Fibroblast of skin of right quadriceps (primary cell): ENCODE measurements at places on chromosomes 5 and 9.

DNA sequence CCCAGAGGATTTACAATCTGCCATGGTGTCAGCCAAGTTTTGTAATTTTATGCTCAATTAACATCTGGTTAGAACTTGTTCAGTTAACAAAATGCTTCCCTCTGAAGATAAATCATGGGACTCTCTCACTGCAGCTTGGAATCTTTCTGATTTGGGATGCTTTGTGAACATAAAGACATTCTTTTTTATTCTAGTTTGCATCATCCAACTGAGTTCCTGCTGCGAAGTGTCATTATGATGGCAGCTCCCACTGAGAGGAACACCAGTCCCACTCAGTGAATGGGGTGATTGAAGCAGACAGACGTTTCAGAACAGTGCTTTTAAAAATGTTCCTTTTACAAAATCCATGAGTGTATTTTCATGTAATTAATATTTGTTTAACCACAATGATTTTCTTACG is 863.8 kb downstream of the TLE4 start:
- no peak for DNase-seq

DNA sequence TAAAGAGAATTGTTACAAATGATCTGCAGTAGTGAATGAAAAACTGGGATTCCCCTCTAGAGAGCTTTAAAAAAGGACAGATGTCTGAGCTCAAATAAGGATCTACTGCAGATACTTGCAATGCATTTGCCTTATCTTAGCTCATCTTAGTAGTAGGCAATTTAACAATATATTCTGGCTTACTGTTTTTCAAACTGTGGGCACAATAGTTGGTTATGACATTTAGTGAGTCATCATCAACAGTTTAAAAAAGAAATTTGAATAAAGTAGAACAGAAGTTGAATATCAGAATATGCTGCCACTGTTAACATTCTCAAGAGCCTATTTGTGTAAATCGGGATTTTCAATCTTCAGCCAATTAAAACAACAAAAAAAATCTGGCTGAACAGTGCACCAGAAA is 6.7 kb upstream of the CAST start:
- DNase-seq = no peak

DNA sequence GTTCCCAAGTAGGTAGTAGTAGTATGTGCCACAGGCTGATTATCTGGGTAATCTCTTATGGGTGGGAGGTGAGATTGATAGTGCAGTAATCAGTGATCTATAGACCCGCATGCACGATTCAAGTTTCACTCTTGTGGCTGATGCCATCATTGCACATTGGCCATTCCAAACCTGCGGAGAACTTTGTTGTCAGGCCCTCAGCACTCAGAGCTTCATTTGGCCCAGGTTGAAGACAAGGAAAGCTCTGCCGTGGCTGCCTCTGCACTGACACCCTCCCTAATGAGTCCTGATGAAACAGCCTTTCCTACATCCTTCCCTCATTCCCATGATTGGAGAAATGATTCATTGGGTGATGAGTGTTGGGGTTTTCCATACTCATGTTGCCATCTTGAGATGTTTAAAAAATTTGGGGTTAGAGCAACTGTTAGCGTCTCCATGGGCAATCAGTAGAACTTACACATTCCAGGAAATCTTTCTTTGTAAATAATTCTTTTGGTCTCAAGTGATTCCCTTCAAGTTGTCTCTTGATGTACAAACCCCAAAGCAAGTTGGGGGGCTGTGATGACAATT is 22.9 kb downstream of the PROP1 start:
- peak; percentile 56 for DNase-seq

DNA sequence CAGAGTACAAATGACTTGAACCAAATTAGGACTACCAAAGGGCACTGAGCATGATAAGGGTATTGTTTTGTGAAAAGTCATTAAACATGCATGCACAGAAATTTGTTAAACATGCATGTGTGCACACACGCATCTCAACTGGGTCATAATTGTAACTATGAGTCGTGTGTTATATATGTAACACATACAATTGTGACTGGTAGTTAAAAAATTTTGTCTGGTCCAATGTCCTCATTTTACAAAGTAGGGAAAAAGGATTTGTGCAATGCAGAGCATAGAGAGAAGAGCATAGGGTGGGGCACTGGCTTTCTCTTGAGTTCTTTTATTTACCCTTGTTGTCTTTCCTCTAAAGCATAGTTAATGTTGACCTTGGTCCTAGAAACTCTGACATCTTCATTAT is 19.3 kb upstream of the IGFBPL1 start:
- DNase-seq = peak; percentile 43

DNA sequence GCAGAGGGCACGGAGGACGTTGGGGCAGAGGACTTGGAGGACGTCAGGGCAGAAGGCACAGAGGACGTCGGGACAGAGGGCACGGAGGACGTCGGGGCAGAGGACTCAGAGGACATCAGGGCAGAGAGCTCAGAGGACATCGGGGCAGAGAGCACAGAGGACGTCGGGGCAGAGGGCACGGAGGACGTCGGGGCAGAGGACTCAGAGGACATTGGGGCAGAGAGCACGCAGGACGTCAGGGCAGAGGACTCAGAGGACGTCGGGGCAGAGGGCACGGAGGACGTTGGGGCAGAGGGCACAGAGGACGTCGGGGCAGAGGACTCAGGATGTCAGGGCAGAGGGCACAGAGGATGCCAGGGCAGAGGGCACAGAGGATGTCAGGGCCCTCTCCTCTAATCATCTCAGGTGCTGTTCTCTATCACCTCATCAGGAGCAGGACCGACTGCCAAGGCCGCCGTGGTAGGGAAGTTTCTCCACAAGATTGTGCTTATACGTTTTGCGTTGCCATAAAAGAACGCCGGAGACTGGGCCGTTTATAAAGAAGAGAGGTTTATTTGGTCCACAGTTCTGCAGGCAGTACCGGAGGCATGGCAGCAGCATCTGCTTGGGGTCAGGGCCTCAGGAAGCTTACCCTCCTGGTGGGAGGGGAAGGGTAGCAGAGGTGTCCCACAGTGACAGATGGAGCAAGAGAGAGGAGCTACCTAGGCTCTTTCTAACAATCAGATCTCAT is 29.4 kb upstream of the ADAMTS2 start:
- DNase-seq = no peak

- DNase-seq = peak; percentile 19
These were observed 15.0 kb upstream of the DAB2IP start for GRCh38 chr9:121636341-121636865.

- no peak for DNase-seq
These were observed 115.4 kb upstream of the KLF9 start for GRCh38 chr9:70529833-70530232.

- no peak for DNase-seq
These were observed 60.4 kb downstream of the GHR start for GRCh38 chr5:42483472-42484154.

DNA sequence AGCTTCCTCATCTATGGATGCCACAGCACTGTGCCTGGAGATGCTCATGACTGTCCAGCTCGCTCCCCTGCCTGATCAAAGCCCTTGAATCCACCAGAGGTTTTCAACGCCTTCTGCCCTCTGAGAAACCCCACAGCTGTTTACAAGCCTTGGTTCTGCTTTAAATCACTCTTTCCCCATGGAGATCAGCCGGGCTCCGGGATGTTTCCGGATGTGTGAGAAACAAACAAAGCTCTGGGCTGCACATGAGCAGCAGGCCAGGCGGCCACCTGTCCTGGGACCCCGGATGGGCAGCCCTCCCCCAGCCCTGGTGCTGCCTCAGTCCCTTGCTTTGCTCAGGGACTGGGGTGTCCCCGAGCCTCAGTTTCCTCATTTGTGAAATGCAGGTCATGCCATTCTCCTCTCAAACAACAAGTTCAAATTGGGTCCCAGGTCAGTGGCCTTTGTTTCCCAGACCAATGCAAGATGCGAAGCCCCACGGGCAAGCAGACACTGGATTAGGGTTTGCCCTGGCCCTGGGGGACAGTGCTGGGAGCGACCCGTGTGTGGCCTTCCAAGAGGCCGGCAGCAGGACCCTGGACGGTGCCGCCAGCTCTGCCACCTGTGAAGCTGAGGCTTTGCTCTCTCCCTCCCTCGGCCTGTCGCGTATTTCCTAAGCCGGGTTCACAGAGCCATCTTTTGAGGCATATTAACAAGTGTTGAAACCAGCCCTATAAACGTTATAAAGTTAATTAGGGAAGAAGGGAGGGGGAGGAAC is 42.4 kb upstream of the PHYKPL start:
- DNase-seq = no peak
